ENCODE measurements at places on chromosomes 7 and 10.

GRCh38 chr7:130273081-130273932, 6.6 kb downstream of the CPA2 start:
- DNase-seq = peak; percentile 40

DNA sequence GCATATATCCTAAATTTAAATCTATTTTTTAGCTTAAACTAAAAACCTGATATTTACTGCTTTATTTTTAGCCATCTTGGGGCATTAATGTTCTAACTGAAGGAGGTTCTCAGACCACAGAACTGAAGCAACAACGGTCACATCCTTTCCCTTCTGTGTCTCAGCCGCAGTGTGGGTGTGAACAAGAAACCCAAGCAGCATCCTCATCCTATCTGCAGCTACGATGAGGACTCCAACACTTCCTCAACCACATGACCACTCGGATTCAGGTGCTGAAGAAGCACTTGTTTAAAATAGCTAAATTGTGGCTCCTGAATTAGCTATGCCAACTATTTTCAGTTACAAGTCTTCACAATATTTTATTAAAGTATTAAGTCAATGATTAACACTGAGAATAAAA, 5.3 kb downstream of the ESYT2 start:
- DNase-seq = no peak

DNA sequence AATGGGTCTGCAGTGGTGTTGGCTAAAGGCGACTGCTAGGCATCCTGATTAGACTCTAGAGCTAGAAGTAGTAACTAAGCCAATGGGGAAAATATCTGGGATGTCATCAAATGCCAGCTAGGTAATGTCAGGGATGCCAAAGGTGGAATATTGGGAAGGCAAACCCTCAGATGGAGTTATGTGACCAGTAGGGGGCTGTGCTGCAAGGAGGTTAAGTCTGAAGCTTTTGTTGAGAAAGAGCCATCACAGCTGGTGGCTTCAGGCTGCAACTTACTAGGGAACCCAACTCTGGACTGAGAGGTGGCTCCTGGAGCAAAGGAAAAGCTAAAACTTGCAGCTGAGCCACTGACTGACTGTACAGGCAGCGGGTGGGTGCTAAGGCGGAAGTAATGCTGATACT, 576.9 kb upstream of the GHITM start:
- DNase-seq = no peak

DNA sequence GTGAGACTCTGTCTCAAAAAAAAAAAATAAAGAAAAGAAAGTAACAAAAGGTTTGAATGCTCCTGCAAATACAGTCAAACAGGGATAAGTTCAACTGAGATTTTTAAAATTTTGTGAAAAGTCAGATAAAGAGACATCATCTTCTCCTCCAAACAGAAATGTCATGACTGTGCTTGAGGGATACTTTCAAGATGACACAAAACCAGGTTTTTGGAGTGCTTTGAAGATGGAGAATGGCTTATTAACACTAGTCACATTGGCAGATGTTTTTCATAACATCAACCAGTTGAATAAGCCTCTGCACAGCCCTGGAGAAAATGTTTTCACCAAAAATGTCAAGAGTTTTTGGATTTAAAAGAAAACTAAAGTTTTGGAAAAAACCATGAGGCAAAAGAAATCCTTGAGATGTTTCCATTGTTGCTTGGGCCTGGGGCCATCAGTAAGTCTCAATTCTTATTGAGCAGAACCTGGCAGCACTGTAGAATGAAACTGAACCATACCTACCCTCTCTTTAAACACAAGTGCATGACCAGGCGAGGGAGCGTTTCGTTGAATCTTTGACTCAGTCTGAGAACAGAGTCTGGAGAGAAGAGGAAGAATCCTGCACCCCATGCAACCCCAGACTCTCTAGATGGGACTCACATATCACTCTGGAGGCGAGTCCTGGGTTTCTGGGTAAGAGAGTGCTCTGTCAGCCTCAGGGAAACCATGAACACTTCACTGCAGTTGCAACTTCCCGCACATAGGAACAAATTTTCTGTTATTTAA, 37.4 kb upstream of the PRKCQ start:
- no peak for DNase-seq

All from hippocampal formation (tissue), 2 donors.